Liver (tissue), 10 donors: ENCODE measurements at places on chromosomes 1 and 21.

DNA sequence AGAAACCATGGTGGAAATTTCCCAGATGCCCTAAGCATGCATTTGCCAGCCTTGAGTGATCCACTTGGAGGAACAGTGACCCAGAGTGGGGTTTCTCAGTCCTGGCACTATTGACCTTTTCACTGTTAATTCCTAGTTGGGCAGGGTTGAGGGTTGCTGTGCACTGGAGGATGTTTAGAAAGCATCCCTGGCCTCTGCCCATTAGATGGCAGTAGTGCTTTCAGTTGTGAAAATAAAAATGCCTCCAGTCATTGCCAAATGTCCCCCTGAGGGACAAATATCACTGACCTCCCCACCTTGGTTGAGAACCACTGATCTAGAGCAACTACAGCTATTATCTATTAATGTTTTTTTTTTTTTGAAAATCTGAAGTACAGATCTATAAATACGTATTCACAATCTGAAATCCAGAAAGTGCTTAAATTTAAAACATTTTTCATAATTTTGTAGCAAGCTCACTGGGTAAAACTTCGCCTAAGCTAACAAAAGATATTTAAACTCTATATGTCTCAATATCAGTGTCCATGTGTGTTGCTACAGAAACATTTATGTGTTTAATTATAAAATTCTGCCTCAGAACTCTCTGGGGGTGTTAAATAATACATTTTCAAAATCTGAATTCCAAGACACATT is 27.3 kb downstream of the F3 start:
- DNase-seq = peak; percentile 42

GRCh38 chr1:70895531-70895930 is 152.1 kb downstream of the PTGER3 start:
- DNase-seq = no peak

- no peak for DNase-seq
Observed at GRCh38 chr1:161068306-161069234, 1.1 kb downstream of the ARHGAP30 start.

DNA sequence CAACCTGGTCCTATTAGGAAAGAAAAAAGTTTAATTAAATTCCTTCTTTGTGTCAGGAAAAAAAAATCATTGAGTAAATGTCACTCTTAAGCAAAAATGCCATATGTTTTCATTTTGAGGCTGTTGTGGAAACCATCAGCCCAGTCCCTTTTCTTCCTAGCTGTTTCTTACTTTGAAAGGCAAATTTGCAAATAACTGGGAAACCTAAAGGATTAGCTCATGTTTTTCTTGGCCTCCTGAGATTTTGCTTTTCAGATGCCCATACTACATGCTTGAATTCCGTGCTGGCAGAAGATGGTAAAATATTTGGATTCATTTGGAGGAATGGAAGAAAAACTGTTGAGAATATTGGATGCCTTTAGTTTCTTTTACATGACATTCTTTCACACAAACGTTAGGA is 182.1 kb upstream of the ADAMTS5 start:
- DNase-seq = no peak

GRCh38 chr1:13976485-13976884 is 276.5 kb downstream of the PRDM2 start:
- DNase-seq = no peak

GRCh38 chr21:31732597-31733550 is 956 bp upstream of the SCAF4 start:
- DNase-seq = no peak

GRCh38 chr1:17053086-17053684 is 647 bp downstream of the SDHB start:
- no peak for DNase-seq

DNA sequence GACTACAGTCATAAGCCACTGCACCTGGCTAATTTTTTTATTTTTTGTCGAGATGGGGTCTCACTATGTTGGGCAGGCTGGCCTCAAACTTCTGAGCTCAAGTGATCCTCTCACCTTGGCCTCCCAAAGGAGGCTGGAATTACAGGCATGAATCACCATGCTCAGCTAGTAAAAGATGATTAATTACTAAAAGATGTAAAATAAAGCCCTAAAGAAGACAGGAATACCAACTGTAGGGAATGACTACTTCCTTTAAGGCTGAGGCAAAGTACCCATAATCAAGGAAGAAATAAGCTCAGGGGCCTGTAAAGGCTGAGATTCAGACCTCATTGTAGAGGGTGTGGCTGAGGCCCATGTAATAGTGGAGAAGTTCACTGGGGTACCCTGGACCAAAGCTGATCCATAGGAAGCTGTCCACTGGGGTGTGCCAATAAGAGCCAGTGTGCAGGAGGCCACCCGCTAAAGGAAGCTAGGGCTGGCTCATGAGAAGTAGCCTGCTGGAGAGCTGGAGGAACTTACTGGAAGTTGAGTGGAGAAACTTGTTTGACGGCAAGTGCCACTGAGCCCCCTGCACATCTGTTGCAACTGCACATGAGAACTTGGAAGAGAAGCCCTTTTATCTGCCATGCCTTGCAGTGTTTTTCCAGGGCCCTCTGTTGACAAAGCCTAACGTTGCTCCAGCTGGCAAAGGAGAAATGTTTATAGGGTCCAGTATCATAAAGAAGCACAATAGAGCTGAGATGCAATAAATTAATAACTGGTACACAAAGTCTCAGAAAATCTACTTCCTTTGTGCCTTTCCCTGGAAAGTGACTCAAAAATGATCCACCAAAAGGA is 17.8 kb upstream of the SERTAD4 start:
- DNase-seq = no peak

DNA sequence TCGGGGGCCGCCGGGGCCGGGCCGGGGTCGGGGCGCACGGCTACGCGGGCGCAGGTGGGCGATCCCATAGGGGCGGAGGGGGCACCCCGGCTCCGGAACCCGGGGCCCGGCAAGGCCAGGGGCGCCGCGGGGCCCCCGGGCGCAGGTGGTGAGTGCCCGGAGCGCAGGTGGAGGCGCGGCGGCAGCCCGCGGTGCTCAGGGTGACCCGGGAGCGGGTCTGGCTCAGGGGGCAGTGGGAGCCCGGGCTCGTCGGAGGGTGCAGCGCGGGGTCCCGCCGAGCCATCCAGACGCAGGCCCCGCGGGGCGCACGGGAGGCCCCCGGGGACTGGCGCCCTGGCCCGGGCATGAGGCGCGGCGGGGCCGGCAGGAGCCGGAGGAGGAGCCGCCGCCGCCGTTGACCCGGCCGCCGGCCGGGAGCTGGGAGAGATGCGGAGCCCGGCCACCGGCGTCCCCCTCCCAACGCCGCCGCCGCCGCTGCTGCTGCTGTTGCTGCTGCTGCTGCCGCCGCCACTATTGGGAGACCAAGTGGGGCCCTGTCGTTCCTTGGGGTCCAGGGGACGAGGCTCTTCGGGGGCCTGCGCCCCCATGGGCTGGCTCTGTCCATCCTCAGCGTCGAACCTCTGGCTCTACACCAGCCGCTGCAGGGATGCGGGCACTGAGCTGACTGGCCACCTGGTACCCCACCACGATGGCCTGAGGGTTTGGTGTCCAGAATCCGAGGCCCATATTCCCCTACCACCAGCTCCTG is 489 bp downstream of the CELSR2 start:
- no peak for DNase-seq

GRCh38 chr1:115293899-115294298 is 44.1 kb downstream of the NGF start:
- DNase-seq = no peak

GRCh38 chr1:198649232-198649967 is 10.6 kb downstream of the PTPRC start:
- DNase-seq = no peak

DNA sequence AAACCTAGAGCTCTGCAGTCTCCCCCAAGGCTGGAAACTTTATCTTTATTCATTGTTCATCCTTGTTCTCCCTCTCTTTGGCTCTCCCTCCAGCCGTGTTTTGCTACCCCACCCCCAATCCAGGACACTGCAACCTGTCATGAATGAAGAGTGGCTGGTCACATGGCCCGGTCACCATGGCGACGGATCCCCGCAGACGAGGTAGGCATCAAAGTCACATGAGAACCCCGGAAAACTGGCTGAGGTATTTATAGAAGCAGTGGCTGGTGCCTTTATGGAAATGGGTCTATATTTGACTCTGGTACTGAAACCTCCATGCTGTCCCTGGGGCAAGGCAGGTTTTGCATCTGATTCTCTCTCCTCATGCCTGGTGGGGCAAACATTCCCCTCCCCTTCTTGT is 13.4 kb upstream of the SLC6A17 start:
- no peak for DNase-seq

DNA sequence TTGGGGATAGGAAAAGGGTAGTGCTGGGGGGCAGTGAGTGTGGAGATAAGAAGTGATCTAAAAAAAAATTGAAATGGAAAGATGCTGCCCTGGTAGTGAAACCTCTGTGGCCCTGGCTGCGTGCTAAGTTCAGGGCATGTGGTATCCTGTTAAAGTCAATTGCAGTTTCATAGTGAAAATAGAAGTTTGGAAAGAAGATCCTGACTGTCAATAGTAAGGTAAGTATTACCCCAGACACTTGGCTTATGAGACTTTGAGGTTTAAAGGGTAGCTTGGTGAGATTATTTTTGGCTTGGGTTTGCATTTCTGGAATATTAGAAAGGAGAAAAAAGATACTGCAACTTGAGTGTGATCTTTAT is 6.8 kb downstream of the ARID1A start:
- no peak for DNase-seq

- DNase-seq = no peak
Observed at GRCh38 chr1:167912294-167912693, 1.6 kb downstream of the ADCY10 start.

DNA sequence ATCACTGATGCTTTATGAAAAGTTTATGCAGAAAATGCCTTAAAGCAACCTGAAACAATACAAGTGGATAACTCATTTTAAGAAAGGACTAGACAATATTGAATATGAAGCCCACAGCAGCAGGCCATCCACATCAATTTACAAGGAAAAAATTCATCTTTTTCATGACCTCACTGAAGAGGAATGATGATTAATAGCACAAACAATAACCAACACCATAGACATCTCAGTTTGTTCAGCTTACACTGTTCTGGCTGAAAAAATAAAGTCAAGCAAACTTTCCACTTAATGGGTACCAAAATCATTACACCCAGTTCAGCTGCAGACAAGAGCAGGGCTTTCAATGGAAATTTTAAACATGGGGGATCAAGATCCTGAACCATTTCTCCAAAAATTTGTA is 380.6 kb upstream of the NEGR1 start:
- no peak for DNase-seq

GRCh38 chr21:35945089-35945671 is 115.1 kb downstream of the SETD4 start:
- DNase-seq = no peak

- DNase-seq = peak; percentile 70
Observed at GRCh38 chr1:182299728-182300616, 91.6 kb downstream of the GLUL start.

DNA sequence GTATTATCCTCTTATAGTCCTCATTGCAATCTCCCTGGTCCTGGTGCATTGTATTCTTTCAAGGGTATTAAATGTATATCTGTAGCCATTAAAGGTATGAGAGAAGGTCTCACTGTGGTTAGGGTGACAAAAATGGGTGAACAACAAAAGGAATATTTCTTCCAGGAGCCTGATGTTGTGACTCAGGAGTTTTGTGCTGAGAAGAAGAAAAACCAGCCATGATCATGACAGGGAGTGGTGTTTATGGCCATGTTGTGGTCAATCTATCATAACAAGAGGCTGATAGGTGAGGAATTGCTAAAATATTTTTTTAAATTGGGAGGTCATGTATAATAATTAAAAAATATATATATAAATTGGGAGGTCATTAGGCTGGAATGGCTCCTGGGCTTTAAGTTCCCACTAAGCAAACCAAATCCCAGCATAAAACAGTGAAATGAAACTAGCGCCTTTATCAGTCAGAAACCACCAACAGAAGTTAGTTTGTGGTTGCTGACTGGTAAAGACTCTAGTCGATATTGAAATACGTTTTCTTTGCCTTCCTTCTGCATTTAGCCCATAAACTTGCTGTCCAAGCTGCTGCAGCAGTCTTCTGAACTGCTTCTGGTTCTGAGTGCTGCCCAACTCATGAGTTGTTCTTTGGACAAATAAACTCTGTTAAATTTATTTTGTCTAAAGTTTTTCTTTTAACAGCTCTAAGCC is 60.3 kb downstream of the TBX19 start:
- no peak for DNase-seq

- no peak for DNase-seq
Observed at GRCh38 chr1:27935721-27936120, 921 bp downstream of the SMPDL3B start.

GRCh38 chr1:230759369-230760065 is 12.3 kb downstream of the CAPN9 start:
- no peak for DNase-seq

DNA sequence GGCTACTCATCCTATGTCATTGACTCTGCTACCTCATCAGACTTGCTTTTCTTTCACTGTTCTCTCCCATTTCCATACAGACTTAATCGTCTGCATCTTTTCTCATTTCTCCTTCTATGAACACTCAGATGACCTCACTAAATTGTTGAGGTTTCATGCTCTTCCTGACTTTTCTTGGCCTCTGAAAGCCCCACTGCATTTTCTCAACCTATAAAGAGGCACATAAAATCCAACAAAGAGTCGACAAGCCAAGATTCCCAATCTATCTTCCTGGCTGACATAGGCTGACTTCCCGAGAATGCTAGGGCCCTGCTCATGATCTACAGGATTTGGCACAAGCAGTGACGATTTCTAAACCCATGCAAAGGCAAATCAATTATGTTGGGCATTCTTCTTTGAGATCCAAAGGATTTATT is 280.8 kb upstream of the DPYD start:
- DNase-seq = no peak

- DNase-seq = no peak
Observed at GRCh38 chr1:217012659-217013058, 289.4 kb upstream of the ESRRG start.

- peak; percentile 66 for DNase-seq
Observed at GRCh38 chr1:177256153-177257075, 85.7 kb downstream of the BRINP2 start.

DNA sequence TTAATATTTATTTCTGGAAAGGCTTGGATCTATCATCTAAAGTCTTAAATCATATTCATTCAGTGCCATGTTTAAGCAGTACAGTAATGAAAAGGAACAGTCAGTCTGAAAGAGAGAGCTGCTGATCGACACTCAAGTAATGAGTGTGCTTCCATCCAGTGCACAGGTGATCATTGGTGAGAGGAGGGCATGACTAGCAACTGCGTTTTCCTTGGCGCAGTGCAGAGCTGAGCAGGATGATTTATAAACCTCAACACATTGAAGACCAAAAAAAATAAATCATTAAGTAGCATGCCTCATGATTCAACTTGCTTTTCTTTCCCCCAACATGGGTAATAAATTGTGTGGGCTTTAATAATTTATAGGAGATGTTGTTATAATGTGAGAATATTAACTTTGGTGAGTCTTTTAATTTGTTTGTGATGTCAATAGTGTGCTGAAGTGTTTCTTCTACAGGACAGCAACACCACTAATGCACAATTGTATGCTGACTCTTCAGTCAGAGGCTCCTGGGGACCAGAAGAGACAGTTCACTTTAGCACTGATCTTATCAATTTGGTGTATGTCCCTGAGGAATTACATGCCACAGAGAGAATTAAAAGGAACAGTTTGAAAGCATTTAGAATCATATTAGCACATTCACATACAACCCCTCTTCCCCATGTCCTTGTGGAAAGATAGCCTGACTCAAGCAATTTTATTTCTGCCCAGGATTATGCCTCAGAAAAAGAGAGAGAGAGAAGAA is 199.7 kb upstream of the ADGRL2 start:
- no peak for DNase-seq

- DNase-seq = peak; percentile 90
Observed at GRCh38 chr1:27284425-27285273, 37.3 kb upstream of the TMEM222 start.
